ENCODE measurements at places on chromosomes 5 and 9.

DNA sequence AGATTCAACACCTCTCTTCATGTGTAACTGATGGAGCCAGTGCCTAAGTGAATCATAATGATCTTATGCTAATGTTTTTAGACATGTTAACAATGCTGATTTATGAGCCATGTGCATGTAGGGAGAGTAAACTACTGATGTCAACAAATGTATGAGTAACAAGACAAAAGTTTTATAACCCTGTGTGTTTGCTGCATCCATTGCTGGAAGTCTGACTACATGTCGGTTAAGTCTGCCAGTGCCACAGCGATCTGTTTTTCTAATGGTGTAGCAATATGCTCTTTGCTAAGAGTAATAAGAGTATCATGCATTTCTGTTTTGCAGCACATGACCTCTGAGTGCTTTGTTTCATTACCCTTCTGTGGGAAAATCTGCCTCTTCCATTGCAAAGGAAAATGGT is 26.4 kb upstream of the TMOD1 start:
- no peak for DNase-seq

DNA sequence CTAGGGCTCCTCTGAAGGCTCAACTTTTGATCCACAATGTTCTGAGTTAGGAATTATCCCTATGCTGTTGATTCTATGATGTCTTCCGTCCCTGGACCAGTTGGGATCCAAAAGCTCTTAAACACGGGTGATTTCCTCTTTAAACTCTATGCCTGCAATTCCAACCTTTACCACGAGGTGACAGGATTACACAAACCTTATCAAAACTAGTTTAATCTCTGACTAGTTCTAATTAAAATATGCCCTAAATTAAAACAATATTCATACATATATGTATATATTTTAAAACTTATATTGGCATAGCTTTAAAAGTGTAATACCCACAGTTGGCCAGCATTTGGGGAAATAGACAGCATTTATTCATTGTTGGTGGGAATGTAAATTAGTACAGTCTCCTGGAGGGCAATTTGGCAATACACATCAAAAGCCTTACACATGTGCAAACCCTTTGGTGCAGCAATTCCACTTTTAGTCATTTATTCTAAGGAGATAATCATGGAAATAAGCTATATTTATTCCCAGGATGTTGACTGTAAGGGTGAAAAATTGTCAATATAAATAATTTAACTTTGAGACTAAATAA is 51.6 kb upstream of the PHYKPL start:
- DNase-seq, result no peak

DNA sequence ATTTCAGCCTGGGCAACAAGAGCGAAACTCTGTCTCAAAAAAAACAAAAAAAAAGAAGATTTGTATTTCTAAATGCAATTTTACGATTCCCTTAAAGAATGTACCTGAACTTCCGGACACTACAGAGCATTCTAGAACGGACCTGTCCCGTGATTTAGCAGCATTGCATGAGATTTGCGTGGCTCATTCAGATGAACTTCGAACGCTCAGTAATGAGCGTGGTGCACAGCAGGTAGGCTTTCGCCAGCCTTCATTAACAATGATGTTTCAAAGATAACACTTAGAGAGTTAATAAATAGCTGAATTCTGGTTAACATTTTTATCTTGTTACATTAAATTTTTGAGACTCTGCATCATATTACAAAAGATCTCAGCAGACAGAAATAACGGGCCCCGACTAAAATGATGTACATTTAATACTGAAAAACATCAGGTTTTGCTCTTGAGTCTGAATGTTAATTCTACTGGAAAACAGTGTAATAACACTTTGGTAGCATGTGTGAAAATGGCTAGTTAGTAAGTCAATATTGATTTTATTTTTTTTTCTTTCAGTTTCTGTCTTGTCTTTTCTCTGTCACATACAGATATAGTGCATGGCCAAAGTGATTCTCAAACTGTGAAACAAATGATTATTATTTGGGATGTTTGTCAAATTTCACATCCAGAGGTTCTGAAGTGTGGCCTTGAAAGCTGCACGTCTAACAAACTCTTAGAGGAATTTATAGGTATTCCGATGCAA is 23.3 kb downstream of the CCNH start:
- no peak for DNase-seq

DNA sequence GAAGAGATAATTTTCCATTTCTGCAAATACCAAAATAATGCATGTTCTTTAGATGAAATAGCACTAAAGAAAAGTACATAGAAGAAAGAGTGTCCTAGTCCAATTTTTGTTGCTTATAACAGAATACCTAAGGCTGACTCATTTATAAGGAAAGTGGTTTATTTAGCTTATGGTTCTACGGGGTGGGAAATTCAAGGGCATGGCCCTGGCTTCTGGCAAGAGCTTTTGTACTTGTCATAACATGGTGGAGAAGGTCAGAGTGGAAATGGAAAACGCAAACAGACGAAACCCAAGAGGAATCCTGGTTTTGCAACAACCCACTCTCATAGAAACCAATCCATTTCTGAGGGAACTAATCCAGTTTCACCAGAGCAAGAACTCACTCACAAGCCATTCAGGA is 283.7 kb downstream of the CSNK1G3 start:
- DNase-seq, result no peak

- no peak for DNase-seq
Measured at GRCh38 chr5:179494774-179495526, 55.4 kb upstream of the RUFY1 start.

- no peak for DNase-seq
Measured at GRCh38 chr5:10860645-10861422, 99.8 kb upstream of the DAP start.

DNA sequence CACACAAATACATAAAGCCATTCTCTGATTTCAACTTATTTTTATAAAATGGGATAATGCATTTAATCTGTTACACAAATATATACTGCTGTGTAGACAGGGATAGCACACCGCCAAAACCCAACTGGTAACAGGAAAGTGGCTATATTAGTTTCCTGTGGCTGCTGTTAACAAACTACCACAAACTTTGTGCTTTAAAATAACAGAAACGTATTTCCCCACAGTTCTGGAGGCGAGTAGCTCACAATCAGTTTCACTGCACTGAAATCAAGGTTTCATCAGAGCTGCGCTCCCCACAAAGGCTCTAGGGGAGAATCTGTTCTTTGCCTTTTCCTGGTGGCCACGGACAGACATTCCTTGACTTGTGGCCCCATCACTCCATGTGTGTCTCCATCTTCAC is 94.0 kb downstream of the MLLT3 start:
- no peak for DNase-seq

DNA sequence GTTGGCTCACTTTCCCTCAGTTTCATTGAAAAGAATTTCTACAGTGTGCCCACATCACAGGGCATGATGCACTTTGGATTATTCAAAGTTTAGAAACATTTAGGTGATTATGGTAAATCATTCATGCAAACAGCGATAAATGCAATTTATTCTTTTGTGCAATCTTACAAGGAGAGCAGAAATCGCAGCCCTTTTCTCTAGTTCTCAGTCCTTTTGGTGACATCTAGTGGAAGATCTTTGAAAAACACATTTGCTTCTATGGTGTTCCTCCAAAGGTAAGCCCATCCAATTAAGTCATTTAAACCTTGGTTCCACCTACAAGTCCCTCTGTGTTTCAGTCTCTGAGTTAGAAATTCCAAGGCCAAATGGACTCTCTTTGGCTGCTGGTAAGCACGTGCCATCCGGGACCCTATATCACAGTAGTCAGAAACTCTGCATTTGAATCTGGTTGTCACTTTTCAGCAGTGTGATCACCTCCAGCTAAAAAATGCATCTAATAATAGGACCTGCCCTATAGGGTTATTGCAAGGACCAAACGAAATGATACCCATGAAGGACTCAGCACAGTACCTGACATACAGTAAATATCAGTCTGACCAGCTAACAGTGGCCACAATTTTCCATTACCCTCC is 66.4 kb downstream of the MACROH2A1 start:
- DNase-seq, result no peak

DNA sequence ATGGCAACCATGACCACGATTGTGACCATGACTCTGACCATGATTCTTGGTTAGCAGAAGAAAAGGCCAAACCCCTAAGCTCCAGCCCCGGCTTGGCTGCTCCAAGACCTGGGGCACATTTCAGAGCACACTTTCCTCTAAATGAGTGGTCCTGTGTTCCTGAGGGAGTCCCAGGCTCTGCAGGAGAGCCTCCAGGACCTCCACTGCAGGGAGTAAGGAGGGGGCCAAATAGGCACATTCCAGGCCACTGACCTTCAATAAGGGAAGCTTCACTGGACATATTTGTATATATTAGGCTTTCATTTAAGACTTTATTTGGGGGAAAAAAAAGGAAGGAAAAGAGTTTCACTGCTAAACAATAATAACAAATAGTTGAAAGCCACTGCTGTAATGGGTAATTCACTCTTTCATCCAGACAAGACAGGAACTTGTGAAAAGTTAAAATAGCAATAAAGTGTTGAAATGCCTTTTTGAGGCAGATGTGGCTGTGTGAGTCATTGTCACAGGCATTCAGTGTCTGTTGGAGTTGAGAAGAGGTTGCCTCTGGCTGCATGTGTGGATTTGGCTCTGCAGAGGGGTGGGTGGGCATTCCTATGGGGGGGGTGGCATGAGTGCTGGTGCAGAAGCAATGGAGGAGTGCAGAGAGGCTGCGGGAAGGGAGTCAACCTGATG is 63.9 kb upstream of the TGFBR1 start:
- no peak for DNase-seq

DNA sequence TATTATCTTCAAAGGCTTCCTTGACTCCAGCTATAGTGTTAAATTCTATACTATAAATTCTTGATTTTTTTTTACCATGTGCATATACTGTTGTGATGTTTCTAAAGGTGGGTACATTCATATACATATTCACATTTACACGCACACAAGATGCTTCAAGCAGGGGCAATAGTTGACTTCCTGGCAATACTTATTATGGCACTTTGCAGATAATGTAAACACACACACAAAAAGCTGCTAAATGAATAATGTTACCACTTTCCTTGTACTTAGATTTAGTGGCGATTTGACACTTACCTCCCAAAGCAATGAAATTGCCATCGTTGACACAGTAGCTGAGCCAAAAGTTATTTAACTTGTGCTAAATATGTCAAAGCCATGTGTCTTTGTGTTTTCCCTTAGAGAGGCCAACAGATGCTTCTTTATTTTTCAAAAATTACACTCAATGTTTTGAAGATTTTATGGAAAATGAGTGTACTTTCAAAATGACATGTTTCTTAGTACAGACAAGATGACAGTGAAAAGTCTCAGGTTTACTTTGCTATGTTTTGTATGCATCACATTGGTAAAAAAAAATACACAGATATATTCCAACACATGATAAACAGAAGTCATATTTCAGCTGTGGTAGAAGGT is 12.2 kb upstream of the ERAP2 start:
- DNase-seq, result no peak

GRCh38 chr5:124614836-124615385 is 131.5 kb downstream of the ZNF608 start:
- DNase-seq, result no peak

DNA sequence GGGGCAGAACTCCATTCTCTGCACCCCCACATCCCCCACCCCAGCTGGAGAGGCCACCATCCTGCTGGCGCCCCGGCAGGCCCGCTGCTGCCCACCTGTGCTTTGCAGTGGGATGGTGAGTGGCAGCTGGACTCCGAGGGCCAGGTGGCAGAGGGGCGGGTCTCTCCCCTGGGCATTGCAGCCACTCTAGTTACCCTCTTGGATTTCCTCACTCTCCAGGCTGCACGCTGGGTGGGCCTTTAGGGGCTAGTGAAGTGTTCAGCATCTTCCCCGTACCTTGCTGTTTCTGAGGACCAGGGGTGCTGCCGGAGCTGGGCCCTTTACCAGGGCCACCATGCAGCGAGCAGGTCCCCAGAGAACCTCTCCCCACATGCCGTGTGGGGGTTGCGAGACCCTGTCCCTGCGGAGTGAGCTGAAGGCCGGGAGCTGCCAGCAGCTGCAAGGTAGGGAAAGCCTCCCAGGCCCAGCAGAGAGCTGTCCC is 88.4 kb upstream of the SH3PXD2B start:
- DNase-seq, result no peak

- DNase-seq, result no peak
Measured at GRCh38 chr5:91219091-91219802, 163.9 kb downstream of the ARRDC3 start.

DNA sequence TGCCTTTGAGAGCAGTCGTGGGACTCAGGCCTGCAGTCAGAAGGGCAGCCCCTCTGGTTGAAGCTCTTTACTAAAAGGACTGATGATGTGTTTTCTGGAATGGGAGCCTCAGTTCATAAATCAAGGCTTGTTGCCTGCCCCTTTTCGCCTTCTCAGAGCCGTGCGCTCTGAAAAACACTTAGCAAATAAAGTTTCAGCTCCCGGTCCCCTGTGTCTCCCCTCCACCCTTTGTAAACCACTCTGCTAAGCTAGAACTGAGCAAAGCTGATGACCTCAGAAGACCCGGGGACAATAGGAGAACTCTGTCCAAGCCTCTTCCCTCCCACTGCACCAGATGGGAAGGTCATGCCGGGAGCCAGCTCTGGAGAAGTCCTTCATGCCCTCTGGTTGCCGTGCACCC is 39.3 kb upstream of the ADRA1B start:
- no peak for DNase-seq

GRCh38 chr9:33256236-33256635 is 8.3 kb downstream of the BAG1 start:
- DNase-seq, result no peak

GRCh38 chr5:9898319-9898718 is 268.2 kb upstream of the TAS2R1 start:
- DNase-seq, result peak; percentile 72
